Activated T-cell treated with anti-CD3 and anti-CD28 coated beads, Interleukin-2, amount 50 U/mL, for 72 hours (primary cell): ENCODE measurements at places on chromosomes 13 and 19.

GRCh38 chr13:75025956-75026355 lies 456.0 kb downstream of the TBC1D4 start:
- no peaks in the 10 kb centered on the region for H3K4me1 ChIP-seq
- no peak overlapping the region for H3K4me3 ChIP-seq
- H3K27me3 ChIP-seq: no peaks in the 10 kb centered on the region
- DNase-seq: no peak
- H3K27ac ChIP-seq: no peak overlapping the region

DNA sequence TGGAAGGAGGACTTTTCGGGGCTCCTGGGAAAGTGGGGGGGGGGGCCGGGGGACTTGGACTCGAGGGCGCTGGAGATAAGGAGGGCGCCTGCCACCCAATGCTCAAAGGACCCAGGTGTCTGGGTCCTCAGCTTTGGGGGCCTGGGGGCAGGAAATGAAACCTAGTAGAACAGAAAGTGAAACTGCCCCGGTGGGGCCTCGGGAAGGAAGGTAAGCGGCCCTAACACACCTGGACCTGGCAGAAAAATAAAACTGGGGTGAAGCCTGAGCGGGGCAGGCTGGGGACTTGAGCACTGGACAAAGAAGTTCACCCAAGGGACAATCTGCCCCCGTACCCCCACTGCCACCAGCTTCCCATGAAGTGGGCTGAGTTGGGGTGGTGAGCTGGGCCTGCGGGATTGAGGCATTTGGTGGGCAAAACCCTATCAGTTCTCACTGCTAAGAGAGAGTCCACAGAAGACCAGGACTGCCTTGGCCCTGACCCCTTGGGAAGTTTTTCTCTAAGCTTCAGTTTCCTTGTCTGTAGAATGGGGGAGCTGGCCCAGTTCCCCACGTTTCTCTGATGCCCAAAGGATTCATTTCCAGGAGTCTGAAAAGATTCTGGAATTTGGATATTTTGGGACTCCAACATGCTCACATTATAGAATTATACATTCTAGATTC lies 2.3 kb downstream of the PRKD2 start:
- DNase-seq: peak; percentile 71
- peak overlapping the region; percentile 86 for H3K4me3 ChIP-seq
- H3K36me3 ChIP-seq: peaks cover 2% of the 10 kb centered on the region

DNA sequence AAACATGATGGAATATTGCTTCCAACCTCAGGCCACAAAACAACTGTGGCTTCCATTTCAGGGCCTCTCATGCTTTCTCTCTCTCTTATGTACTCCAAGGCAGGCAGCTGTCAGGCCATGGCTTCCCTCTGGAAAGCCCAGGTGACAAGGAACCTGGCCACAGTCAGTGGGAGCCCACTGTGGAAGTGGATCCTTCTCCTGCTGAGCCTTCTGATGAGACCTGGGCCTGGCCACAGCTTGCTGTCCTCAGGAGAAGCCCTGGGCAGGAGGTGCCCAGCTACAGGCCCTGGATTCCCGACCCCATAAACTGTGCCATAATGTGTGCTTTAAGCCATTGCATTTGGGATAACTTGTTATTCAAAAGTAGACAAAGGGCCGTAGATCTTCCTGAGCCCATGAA lies 71.2 kb downstream of the SPACA7 start:
- H3K36me3 ChIP-seq: no peaks in the 10 kb centered on the region
- peaks cover 16% of the 10 kb centered on the region for H3K27me3 ChIP-seq
- peaks cover 6% of the 10 kb centered on the region for H3K4me1 ChIP-seq
- H3K27ac ChIP-seq: no peak overlapping the region
- no peak overlapping the region for H3K4me3 ChIP-seq

GRCh38 chr13:104833221-104833620 lies 1702.2 kb downstream of the EFNB2 start:
- H3K36me3 ChIP-seq: no peaks in the 10 kb centered on the region
- DNase-seq: no peak
- H3K27me3 ChIP-seq: no peaks in the 10 kb centered on the region
- no peak overlapping the region for H3K4me3 ChIP-seq
- H3K4me1 ChIP-seq: peaks cover 6% of the 10 kb centered on the region
- H3K27ac ChIP-seq: no peak overlapping the region

DNA sequence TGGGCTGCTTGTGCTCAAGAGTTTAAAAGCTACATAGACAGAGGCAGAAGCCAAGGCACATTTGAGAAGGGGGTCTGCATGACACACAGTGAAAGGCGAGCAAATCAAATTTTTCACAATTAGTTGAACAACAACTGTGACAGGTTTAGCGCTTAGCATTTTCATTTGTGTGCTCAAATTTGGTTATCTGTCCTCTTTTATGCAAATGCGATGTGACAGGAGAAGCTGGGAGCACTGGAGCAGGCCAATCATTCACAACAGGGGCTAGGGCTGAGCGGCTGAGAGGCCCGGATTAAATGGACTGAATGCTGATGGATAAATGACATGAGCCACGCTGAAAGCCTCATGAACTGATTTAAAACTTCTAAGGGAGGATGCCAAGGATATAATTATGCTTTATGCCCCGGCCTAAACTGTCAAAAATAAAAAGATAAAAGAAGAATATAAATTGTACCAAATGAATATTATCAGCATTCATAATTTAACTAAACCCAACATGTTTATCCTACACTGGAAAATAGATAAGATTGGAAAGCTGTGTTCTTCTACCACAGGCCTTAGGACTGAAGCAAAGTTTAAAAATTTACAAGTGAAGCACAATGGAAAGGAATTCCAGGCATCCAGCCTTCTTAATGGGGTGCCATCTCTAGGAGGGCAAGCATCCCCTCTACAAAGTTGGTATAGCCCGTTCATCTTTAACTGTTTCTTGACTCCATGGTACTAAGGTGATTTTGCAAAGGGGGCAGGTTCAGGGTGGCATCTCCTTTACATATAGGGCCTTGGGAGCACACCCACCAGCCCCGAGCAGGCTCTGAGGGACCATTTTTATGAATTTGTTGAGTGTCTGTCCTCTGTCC lies 117.9 kb downstream of the RBM26 start:
- no peaks in the 10 kb centered on the region for H3K27me3 ChIP-seq
- DNase-seq: no peak
- H3K4me1 ChIP-seq: no peaks in the 10 kb centered on the region

DNA sequence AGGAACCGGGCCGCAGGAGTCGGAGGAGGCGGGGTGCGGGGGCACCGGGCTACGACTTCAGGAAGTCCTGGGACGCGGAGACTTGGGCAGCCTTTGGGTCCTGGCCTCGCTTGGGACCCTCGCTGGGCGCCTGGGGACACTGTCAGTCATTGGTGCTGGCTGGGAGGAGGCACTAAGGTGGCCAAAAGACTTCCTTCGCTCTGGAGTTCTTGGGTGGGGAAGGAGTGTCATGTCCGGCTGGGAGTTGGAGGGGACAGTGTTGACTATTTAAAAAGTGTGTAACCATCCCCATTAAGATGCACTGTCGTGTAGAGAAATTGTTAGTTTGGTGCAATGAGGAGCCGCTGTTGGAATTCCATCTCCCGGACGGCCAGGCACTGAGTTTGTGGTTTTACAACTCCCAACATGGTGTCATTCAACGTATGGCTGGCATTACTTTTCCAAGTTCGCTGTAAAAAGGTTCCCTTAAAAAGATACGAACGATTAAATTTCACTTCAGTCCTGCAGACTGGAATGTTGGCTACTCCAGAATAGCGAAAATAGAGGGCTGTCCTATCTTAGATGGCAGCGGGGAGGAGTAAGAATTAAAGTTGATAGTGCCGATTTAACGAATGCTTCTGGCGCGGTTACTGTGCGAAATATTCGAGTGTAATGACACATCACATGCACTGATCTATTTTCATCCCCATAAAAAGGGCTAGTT lies 776 bp downstream of the DNAJC3 start:
- DNase-seq: no peak
- H3K4me3 ChIP-seq: peak overlapping the region; percentile 98
- H3K36me3 ChIP-seq: peaks cover 14% of the 10 kb centered on the region
- peaks cover 62% of the 10 kb centered on the region for H3K4me1 ChIP-seq
- H3K27ac ChIP-seq: peak overlapping the region; percentile 90

DNA sequence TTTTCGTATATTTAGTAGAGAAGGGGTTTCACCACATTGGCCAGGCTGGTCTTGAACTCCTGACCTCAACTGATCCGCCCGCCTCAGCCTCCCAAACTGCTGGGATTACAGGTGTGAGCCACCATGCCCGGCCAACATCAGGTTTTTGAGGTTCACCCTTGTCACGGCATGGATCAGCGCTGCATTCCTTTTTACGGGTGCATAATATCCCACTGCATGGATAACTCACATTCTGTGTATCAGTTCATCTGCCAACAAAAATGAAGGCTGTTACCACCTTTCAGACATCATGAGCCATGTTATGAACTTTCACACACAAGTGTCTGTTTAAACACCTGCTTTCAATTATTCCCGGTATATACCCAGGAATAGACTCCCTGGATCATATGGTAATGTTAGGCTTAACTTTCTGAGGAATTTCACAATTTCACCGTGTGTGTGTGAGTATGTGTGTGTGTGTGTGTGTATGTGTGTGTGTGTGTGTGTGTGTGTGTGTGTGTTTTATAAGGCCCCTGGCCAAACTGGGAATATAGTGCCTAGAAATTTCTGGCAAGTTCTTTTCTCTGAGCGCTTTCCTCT lies 52.2 kb downstream of the AP1M1 start:
- no peaks in the 10 kb centered on the region for H3K27me3 ChIP-seq
- no peak for DNase-seq
- H3K36me3 ChIP-seq: no peaks in the 10 kb centered on the region
- H3K27ac ChIP-seq: no peak overlapping the region
- no peak overlapping the region for H3K4me3 ChIP-seq

- peaks cover 29% of the 10 kb centered on the region for H3K4me1 ChIP-seq
- no peaks in the 10 kb centered on the region for H3K27me3 ChIP-seq
- no peaks in the 10 kb centered on the region for H3K36me3 ChIP-seq
- H3K4me3 ChIP-seq: no peak overlapping the region
- DNase-seq: no peak
- H3K27ac ChIP-seq: no peak overlapping the region
These were observed 3.0 kb downstream of the ADAMTSL5 start for GRCh38 chr19:1509602-1510441.

DNA sequence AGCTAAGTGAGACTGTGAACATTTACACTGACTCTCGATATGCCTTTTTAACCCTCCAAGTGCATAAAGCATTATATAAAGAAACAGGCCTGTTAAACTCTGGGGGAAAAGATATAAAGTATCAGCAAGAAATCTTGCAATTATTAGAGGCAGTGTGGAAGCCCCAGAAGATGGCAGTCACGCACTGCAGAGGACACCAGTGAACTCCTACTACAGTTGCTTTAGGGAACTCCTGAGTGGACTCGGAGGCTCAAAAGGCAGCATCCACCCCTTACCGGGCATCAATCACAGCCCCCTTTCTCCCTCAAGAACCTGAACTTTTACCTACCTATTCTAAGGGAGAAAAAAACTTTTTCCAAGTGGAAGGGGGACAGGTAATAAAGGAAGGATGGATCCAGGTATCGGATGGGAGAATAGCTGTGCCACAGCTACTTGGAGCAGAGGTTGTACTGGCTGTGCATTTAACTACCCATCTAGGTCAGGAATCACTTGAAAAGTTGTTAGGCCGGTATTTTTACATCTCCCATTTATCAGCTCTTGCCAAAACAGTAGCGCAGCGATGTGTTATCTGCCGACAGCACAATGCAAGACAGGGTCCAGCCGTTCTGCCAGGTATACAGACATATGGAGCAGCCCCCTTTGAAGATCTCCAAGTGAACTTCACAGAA lies 80.1 kb downstream of the ZNF486 start:
- no peak overlapping the region for H3K27ac ChIP-seq
- H3K27me3 ChIP-seq: no peaks in the 10 kb centered on the region
- no peaks in the 10 kb centered on the region for H3K36me3 ChIP-seq
- H3K4me3 ChIP-seq: no peak overlapping the region
- DNase-seq: peak; percentile 26
- peaks cover 7% of the 10 kb centered on the region for H3K4me1 ChIP-seq

DNA sequence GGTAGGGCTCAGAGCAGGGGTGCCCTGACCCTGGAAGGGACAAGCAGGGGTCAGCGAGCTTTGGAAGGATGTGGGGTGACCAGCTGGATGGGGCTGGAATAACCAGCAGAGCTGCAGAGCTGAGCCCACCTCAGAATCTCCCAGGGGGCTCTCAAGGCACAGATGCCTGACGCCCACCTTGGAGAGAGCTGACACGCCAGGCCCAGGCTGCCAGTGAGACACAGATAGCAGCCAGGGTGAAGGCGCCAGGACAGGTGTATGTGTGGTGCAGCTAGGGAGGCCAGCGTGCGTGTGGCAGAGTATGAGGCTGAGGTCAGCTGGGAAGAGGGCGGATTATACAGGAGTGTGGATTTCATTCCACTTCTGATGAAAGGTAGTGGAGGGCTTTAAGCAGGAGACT lies 8.9 kb downstream of the AP1M1 start:
- peaks cover 56% of the 10 kb centered on the region for H3K4me1 ChIP-seq
- no peaks in the 10 kb centered on the region for H3K27me3 ChIP-seq
- DNase-seq: no peak
- peaks cover 19% of the 10 kb centered on the region for H3K36me3 ChIP-seq
- H3K27ac ChIP-seq: peak overlapping the region; percentile 1

DNA sequence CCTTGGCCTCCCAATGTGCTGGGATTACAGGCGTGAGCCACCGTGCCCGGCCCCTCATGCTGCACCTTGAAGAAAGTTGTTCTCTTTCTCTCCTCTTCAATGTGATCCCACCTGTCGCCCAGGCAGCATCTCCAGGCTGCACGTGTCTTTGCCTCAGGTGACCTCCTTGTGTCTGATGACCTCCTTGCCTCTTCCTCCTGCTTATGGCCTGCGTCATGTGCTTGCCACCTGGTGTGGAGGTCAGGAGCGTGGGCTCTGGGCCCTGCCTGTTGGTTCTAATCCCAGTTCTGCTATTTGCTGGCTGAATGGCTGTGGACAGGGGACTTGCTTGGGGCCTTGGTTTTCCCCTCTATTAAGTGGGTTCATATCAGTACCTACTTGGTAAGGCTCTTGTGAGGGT lies 6.3 kb downstream of the BICRA start:
- peaks cover 20% of the 10 kb centered on the region for H3K4me1 ChIP-seq
- H3K27ac ChIP-seq: peak overlapping the region; percentile 17
- no peaks in the 10 kb centered on the region for H3K27me3 ChIP-seq
- H3K4me3 ChIP-seq: no peak overlapping the region
- peaks cover 3% of the 10 kb centered on the region for H3K36me3 ChIP-seq

GRCh38 chr19:42494321-42494720 lies 34.0 kb downstream of the CEACAM1 start:
- no peak overlapping the region for H3K4me3 ChIP-seq
- no peak overlapping the region for H3K27ac ChIP-seq
- DNase-seq: no peak
- peaks cover 5% of the 10 kb centered on the region for H3K4me1 ChIP-seq
- no peaks in the 10 kb centered on the region for H3K36me3 ChIP-seq

DNA sequence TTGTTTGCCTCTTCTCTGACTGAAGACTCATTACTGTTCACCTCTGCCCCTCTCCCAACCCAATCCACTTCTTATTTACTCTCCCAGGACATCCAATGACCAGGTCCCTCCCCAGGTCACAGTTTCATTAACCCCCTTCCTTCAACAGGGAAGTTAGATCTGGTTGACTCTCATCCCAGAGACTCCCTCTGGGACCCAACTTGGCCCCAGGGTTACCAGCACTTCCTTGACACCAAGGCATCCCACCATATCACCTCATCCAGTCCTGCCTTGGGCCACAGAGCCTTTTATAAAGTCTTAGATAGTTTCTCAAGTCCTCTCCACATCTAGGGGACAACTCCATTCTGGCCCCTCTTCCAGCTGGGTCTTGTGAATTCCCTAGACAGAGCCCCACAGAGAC lies 470.6 kb upstream of the TSHZ3 start:
- H3K27me3 ChIP-seq: no peaks in the 10 kb centered on the region
- no peak overlapping the region for H3K4me3 ChIP-seq

- peaks cover 37% of the 10 kb centered on the region for H3K4me1 ChIP-seq
- H3K4me3 ChIP-seq: no peak overlapping the region
- DNase-seq: no peak
- peaks cover 41% of the 10 kb centered on the region for H3K27me3 ChIP-seq
- H3K36me3 ChIP-seq: no peaks in the 10 kb centered on the region
These were observed 18.2 kb upstream of the MEIS3 start for GRCh38 chr19:47437500-47437899.
